Activated CD4-positive, alpha-beta T cell treated with anti-CD3 and anti-CD28 coated beads for 24 hours (primary cell): ENCODE measurements at places on chromosomes 4 and X.

- DNase-seq: no peak
Observed at GRCh38 chr4:76641758-76642157, 206.7 kb downstream of the SHROOM3 start.

DNA sequence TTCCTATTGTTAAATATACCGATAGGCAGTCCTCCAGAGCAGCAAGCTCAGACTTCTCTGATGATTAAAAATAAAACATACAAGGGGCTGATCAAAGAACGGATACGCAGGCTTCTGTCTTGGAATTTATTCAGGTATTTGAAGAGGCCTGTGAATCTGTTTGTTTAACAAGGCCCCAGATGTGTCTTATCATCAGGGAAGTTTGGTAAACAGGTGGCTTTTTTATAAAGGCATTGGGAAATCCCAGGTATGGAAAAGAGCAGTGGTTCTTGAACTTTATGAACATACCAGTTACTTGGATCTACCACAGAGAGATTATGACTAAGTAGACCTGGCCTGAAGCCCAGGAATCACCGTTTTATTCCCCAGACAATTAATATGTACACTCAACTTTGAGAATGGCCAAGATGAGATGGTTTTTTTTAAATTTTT is 47.9 kb downstream of the SOWAHB start:
- no peak for DNase-seq

GRCh38 chrX:13248867-13249486 is 70.9 kb downstream of the ATXN3L start:
- no peak for DNase-seq

GRCh38 chr4:138870737-138871554 is 144.6 kb upstream of the NOCT start:
- DNase-seq: peak; percentile 24

GRCh38 chr4:150668824-150669223 is 86.9 kb downstream of the MAB21L2 start:
- DNase-seq: no peak

- DNase-seq: no peak
Observed at GRCh38 chr4:127081041-127081440, 551.7 kb upstream of the INTU start.

DNA sequence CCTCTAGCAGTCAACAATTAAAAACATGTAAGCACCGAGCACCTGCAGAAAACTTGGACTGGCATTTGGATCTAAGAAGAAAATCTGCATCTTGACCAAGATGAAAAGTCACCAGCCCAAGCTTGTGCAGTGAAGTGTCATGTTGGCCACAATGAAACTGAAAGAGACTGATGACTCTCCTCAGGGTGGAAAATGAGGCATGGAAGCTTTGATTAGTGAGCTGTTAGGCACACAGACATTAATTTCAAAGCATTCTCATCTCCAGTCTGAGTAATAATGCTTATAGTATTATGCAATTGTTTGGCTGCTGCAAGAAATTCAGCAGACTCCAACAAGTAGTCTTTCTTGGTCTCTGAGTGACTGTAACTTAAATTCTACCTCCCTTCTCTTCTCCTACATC is 150.1 kb downstream of the AR start:
- DNase-seq: no peak

DNA sequence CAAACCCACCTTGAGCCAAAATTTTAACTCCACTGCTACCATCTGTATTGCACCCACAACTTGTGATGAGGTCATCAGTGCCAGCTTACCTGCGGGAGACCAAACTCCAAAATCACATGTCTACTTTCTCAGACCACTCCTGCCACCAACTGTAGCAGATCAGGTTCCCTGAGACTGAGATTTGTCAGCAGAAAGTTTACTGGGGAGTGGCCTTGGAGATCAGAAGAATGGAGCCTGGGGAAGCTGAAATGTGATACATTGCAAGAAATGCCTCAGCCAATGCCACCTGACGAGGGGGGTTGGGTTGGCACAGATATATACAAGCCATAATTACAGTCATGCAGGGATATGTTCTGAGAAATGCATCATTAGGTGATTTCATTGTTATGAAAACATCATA is 19.1 kb downstream of the HAUS3 start:
- DNase-seq: no peak

GRCh38 chrX:32289356-32289755 is 922.0 kb downstream of the DMD start:
- no peak for DNase-seq

DNA sequence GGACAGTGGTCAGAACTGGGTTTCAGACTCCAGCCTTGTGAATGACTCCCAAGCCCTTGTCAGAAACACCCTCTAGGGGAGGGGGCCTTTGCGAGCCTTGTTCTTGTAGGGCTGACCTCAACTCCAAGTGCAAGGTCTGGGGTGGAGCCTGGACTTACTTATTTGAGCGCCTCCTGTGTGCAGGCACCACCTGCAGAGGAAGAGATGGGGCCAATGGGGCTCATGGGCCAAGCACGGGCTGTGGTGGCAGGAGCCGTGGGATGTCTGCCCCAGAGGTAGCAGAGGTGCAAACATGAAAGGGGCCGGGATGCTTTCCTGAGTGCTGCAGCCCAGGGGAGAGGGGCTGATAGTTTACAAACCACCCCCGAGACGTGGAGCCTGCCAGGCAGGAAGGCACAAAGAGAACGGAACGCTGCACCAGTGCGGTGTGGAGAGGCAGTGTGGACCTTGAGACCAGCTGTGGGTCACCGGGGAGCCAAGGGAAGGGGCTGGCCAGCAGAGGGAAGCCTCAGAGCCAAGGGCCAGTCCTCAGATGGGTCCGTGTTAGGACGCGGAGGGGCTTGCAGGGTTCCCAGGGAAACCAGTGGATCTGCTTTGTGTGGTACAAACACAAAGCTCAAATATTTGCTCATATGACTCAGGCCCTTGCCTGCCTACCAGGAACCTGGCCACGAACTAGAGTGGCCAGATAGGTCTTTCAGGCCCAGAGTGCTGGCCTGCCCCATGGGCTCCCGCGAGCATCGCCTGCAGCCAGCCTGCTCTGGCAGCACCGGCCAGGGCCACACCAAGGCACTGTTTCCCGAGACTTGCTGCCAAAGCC is 8.7 kb upstream of the TADA2B start:
- no peak for DNase-seq

DNA sequence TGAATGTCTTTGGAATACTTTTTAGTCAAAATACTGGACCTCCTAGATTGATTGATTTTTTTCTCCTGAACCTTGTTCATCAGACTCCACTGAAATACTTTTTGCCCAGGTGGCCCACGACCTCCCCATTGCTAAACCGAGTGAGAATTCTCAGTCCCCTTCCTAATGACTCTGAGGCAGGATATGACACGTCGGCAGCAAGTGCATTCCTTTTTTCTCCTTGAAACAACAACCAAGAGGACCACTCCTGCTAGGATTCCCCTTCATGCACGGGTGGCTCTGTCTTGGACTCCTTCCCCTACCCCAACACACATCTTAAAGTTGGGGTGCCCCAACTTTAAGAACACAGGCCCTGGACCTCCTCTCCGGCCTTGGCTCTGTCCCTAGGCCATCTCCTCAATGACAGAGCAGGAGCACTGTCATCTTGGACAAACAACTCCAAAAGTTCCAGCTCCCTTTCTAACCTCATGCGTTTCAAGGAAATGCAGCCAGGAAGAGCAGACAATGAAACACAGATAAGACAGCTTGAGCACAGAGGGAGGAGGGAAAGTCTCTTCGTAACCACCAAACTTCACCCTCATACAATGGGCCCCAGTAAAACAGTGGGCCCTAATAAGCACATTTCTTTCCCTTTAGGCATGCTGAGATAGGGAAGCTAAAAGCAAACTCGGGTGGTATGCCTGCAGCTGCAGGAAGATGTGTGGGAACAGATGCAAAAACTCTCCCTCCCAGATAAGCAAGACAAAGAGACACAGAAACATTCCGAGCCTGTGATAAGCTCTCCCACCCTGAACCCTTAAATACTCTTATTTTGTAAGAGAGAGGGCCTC is 33.9 kb downstream of the ZBTB49 start:
- no peak for DNase-seq

GRCh38 chr4:156677131-156677531 is 294.5 kb downstream of the PDGFC start:
- no peak for DNase-seq

- no peak for DNase-seq
Observed at GRCh38 chrX:27815209-27815608, 7.4 kb downstream of the MAGEB10 start.

DNA sequence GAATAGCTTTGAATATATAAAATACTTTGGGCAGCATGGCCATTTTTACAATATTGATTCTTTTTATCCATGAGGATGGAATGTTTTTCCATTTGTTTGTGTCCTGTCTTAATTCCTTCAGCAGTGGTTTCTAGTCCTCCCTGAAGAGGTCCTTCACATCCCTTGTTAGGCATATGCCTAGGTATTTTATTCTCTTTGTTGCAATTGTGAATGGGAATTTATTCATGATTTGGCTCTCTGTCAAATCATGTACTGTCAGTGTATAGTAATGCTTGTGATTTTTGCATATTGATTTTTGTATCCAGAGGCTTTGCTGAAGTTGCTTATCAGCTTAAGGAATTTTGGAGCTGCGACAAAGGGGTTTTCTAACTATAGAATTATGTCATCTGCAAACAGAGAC is 18.5 kb downstream of the UGT2B15 start:
- DNase-seq: no peak

DNA sequence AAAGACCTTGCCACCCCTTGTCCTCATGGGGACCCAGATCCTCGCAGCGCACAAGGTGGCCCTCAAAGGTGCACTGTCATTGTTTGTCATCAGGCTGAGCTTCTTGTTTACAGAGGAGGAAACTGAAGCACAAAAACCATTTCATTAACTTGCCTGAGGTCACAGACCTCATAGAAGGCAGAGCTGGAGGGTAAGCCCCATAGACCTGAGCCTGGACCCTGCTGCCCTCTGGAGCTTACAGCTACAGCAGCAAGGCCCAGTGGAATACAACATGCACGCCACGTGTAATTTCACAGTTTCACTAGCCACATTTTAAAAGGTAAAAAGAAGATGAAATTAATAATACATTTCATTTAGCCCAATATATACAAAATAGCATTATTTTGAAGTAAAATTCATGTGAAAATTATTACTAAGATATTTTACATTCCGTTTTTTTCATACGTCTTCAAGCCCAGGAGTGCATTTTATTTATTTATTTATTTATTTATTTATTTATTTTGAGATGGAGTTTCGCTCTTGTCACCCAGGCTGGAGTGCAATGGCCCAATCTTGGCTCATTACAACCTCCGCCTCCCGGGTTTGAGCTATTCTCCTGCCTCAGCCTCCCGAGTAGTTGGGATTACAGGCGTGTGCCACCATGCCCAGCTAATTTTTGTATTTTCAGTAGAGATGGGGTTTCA is 8.8 kb downstream of the JAKMIP1 start:
- DNase-seq: no peak

DNA sequence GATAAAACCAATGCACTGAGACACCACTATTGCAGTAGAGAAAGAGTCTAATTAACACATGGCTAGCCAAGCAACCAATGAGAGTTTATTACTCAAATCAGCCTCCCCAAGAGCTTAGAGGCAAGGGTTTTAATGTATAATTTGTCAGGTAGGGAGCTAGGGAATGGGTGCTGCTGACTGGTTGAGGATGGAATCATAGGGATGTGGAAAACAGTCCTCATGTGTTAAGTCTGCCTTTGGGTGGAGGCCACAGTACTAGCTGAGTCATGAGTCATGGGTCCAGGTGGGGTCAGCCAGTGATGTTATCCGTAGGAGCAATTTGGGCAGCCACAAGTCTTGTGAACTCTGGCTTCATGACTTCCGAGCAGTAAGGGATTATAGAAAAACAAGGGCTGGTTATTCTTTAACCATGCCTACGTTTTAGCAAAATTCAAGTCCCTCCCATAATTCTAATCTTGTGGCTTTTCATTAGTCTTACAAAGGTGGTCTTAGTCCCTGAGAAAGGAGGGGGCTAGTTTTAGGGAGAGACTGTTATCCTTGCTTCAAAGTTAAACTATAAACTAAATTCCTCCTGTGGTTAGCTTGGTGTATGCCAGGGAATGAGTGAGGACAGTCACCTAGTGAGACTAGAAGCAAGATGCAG is 25.1 kb upstream of the PLAC8 start:
- DNase-seq: no peak

DNA sequence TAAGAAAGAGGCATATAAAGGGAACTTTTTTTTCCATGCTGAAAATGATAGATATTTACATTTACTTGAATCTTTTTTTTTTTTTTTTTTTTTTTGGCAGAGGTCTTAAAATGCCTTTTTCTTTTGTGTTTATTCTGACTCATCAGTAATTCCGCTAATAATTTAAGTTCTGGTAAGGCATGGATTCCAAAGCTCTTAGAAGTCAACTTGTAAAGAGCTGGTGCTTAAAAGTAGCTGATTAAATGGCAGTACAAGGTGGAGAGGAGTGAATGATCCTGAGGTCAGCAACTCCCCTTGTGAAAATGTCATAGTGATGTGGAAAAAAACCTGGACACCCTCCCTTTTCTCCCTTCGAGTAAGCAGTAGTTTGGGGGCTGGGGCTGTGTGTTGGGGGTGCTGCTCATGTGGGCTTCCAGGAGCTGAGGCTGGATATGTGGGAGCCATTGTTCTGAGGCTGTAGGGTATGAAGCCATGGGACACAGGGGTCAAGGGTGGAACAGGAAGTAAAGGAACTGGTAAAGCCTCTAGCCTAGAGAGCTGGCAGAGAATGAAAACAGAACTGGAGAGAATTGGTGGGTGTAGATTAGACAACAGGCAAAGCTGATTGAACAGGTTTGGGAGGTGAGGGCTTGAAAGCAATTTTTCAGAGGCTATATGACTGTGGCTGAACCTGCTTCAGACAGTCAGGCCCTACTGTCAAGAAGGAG is 41.0 kb upstream of the PITX2 start:
- no peak for DNase-seq

DNA sequence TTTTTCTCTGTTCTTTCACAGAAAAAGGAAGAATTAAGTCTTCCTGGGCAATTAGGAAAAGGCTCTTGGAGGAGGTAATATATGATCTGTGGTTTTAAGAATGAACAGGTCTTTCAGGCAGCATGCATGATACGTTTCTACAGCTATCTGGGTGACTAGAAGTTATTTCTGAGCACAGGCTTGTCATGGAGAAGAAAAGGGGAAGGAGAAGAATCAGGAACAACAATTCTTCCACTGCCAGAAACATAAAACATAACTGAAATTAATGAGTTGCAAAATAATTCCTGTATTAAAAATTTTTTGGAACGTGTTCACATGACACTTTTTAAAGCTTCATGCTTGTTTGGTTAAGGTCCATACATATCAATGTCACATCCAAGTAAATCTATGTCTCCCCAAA is 17.7 kb upstream of the STIM2 start:
- no peak for DNase-seq

DNA sequence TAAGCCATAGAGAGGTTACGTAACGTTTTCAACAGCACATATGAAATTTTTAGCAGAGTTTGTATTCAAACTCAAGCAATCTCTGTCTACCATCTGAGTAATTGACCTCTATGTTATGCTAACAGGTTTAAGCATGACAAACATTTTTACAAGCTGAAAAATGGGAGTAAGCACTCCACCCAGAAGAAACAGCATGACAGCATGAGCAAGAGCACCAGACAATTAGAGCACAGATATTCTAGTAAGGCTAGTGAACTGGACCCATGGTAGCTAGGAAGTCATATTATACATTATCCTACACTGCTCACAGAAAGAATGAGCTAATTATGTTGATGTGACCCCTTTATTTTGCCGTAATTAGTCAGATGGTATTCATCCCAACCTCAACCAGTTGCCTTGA is 200.5 kb downstream of the PABPC4L start:
- DNase-seq: no peak
